ENCODE measurements at places on chromosomes 11 and 22. TPM values are rescaled to one million over a fixed set of nuclear protein-coding genes. Genes with fewer than 3 reads are reported as not detected.
A peak's percentile ranks its signal among the peaks of the same experiment; 100 is the strongest.

DNA sequence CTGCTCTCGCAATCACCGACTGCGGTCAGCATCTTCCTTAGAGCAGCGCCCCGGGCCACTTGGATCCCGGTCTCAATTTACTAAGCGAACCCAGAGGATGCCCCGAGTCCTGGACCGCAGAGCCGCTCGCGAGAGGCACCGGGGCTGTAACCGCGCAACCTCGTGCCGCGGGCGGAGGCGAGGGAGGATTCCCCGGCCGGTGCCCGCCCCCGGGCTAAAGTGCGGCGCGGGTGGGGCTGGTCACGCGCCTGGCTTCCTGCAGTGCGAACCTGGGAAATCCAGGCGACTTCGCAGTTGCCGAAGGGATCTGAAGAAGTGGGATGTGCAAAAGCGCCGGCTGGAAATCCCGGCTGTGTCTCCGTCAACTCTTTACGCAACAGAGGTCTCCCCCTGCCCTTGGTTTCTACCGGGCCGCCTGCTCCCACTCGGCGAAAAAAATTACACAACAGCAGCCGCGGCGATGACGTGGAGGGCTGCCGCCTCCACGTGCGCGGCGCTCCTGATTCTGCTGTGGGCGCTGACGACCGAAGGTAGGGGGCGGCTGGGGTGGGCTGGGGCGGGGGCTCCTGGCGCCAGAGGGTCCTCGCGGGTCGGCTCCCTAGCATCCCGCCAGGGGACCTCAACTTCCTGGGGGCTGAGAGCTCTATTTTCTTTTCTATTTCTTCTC, at the start of gene NCR3LG1:
TSS of gene NCR3LG1 (plus strand) at position 291 of the 667 bp plus-strand sequence. CDS start at position 461, 170 bp downstream.
- peak; percentile 71 for DNase-seq

MS4A6A gene
- total RNA-seq, result not detected

GRCh38 chr11:46071091-46071490, 50.2 kb downstream of the PHF21A start:
- DNase-seq, result no peak

HBE1 gene
- total RNA-seq, result not detected

TBRG1 gene
- total RNA-seq, result 20.7 TPM

GRCh38 chr11:31768749-31769640, 42.1 kb downstream of the PAX6 start:
- DNase-seq, result no peak

BCO2 gene
- not detected for total RNA-seq

TRIM48 gene
- not detected for total RNA-seq

DNA sequence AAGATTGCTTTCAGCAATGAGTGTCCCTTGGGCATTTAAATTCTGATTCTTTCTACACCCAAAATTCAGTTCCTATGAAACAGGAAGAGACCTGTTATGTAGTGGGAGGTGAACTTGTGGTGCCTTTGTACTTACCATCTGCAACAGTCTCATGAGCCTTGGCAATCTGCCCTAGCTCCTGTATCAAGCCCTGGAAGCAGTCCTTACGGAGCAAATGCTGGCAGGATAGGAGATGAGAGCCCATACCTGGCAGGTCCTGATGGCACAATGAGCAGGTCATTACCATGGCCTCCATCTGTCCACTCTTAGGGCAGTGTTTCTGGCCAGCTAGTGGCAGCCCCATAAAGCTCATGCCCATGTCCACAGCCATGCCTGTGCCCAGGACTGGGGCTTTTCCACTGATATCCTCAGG, 10.8 kb downstream of the TRIM66 start:
- peak; percentile 7 for DNase-seq

DNA sequence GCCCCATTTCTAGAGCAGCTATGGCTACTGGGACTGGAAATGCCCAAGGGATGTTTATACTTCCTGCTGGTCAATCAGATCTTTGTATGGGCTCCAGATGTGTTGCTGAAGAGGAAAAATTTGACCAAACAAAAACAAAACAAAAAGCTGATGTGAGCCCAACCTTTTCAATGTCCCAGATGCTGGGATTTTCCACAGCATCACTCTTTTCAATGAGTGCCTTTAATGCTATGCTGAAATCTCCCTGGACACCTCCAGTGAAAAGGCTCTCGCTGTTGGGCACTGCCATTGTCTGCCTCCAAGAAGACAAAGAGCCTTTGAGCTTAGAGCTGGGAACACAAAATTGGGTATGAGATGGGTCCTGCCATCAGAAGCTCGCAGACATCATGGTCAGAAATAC, 671.9 kb downstream of the NTM start:
- peak; percentile 47 for DNase-seq

DNA sequence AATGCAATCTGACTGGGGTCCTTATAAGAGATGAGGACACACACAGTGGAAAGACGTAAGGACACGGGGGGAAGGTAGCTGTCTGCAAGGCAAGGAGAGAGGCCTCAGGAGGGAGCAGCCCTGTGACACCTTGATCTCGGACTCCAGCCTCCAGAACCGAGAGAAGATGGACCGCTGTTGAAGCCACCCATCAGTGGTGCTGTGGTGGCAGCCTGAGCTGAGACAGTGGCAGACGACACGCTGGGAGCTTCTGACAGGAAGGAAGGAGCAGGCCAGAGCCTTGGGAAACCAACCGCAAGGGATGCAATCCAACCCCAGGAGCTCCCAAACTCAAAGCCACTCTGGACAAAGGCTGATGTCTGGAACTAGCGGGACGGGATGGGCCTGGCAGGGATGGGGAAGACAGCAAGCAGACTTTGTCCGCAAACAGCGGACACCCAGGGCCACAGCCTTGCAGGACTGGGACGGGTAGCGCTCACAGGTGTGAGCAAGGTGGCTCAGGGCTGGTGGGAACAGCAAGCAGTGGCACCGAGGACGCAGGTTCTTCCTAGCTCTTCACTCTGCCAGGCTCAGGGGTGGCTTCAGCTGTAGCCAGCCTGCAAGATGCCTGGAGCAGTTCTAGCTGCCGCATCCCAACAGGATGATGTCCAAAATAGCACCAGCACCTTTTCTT, 10.9 kb downstream of the LTO1 start:
- no peak for DNase-seq

DNA sequence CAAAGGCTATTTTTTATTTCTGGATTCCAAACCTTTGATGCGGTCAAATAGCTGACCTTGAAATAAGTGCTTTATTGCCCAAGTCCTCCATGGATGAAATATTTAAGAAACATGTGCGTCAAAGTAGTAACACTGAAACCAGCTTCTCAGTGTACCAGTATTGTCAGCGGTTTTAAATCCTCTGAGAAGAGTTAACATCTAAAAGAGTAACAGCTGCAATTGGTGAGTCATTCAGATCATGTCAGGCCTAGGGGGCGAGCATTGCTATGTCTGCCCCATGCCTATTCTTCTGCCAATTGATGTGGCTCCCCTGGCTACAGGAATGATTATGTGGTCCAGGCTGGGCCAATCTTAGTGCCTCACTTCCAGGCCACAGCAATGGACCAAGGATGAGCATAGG, 263.3 kb upstream of the SORL1-AS1 start:
- no peak for DNase-seq

DNA sequence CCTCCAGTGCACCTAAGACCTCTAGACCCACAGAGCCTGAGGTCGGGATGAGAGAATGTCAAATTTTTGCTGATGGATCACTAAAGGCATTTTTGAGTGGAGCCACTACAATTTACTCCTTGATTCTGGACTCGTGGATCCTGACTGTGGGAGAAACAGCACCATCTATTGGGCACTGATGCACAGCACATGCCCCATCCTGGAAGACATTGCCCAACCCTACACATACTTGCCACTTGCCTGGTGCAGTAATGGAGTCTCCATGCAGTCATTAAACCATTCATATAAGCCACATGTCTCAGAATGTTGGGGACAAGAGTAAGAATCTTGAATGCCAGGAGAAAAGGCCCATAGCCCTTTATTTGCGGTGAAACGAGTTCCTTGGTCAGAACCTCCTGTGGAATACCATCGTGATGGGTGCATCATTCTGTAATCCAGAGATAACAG, 103.9 kb downstream of the GGTLC2 start:
- peak; percentile 44 for DNase-seq

ABTB2 gene
- total RNA-seq, result 0.84 TPM

MUC2 gene
- not detected for total RNA-seq

DNA sequence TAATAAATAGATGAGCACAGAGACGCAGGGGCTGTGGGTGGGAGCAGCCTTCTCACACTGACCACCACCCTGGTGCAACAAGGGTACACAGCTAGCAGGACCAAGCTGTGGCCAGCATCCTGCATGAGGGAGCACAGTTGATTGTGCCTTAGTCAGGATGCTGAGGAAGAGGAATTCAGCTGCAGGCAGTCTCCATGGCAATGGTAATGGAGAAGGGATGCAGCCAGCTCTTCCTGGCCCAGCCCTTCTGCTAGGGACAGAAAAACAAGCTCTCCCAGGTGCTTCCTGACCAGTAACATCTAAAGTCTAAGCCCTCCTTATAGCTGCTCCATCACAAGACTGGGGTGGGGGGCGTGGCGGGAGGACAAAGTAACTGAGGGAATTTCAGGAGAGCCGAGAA, 363.5 kb downstream of the BUD13 start:
- no peak for DNase-seq

GRCh38 chr22:24977370-24978221, 25.1 kb downstream of the KIAA1671 start:
- DNase-seq, result peak; percentile 49

DNA sequence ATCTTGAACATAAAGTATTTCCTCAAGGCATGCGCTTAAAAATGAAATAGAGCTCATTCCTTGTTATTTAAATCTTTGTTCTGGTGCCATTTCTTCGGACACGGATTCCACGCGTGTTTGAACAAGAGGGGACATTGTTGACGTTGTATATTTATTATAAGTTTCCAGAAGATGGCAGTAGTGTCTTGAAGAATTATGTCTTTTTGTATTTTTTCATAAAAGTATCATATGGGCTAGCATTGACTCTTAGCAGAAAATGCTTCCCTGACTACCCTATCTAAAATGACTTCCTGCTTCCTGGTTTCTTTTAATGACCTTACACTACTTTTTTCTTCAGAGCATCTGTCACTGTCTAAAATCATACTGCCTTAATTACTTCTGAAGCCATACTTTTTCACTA, 20.4 kb downstream of the BIRC2 start:
- DNase-seq, result no peak

- peak; percentile 66 for DNase-seq
Measured at GRCh38 chr11:28836285-28837081, 728.3 kb downstream of the METTL15 start.

- no peak for DNase-seq
Measured at GRCh38 chr11:119509969-119510401, 87.0 kb upstream of the THY1 start.

DNA sequence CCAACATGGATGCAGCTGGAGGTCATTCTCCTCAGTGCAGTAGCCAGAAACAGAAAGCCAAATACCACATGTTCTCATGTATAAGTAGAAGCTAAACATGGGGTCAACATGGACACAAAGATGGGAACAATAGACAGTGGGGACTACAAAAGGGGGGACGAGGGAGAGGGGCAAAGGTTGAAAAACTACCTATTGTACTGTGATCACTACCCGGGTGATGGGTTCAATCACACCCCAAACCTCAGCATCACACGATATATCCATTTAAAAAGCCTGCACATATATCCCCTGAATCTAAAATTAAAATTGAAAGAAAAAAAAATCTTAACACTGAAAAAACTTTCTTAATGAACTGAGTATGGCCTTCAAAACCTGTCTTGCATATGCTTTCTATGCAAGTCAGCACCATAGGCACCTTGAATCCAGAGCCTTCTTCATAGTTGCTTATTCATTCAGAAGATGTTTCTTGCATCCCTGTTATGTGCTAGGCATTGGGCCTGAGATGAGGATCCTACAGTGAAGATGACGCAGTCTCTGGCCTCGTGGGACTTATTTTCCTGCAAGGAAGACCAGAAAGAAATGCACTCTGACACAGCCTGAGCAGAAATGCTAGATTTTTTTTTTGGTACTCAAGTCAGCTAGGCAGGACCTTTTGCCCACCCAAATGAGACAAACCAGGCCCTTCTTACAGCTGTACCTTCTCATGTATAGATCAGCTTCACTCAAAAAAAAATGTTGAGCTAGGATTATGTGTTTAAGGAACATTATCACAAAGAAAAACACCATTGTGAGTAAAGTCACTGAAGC, 21.0 kb downstream of the NNMT start:
- DNase-seq, result no peak

CRYBB2 gene
- total RNA-seq, result not detected

- peak; percentile 82 for DNase-seq
Measured at GRCh38 chr11:103682318-103683184, 353.9 kb upstream of the DDI1 start.

TIMM8B gene
- 46.9 TPM for total RNA-seq

CYP2D6 gene
- total RNA-seq, result 1.5 TPM

DNA sequence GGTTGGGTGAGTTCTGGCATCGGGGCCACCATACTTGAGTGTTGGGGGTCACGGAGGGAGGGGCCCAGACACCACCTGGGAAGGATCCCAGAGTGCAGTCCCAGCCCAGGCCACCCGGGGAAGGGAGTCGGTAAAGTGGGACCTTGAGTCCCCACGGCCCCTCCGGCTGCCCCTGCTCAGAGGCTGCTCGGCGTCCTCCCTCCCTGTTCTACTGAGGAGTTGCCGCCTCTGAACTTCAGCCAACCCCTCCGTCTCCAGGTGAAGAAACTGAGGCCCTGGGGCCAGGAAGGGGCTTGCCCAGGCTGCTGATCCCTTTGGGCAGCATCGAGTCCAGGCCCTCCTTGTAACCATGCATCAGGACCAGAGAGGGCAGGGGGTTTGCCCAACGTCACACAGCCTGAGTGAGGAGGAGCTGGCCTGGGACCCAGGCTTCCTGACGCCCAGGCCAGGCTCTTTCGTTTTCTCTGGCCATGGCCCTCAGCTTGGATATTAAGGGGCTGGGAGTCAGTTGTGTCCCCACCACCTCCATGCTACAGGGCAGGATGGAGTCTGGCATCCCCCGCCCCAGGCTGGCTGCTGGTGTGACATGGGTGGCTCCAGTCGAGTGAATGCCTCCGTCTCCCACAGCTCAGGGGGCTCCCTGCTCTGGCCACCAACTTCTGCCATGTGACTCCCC, 1.3 kb downstream of the PARVG start:
- no peak for DNase-seq

- DNase-seq, result no peak
Measured at GRCh38 chr11:59992425-59992824, 24.6 kb upstream of the OOSP4B start.

OR51E2 gene
- not detected for total RNA-seq

All from neural progenitor cell (in vitro differentiated cells).